ENCODE measurements at places on chromosomes 6 and 20.

GRCh38 chr6:10613723-10614122 is 80.7 kb downstream of the C6orf52 start:
- no peak for DNase-seq

- DNase-seq = no peak
Measured at GRCh38 chr6:97440590-97441176, 157.7 kb upstream of the MMS22L start.

DNA sequence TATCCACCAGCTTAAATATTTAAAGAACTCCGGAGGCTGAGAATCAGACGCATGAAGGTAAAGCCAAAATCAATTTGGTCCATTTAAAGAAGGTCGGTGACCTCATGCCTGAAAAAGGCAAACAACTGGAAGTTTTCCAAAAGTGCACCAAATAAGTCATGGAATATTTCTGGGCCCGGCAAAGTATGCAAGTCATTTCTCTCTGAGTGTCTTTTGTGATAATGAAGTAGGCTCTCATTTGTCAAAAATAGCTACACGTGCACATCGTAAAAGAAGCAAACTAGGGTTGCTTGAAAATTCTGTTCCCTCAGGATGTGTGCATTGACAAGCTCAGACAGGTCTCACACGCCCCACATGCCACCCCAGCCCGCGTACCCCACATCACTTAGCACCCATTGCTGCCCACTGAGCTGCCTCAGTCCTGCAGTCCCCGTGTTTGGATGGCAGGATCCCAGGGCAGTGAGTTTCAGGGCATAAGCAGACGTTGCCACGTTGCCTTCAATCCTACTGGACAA is 20.5 kb upstream of the PYGB start:
- no peak for DNase-seq

GRCh38 chr6:129860908-129861665 is at the start of gene TMEM244:
TMEM244 (minus strand) TSS chr6:129861315; CDS start chr6:129861188, 127 bp downstream.
- no peak for DNase-seq

- DNase-seq = no peak
Measured at GRCh38 chr20:15045246-15045645, 707.8 kb upstream of the FLRT3 start.

GRCh38 chr6:157789861-157790260 is 33.2 kb upstream of the SNX9 start:
- DNase-seq = no peak

GRCh38 chr6:170172825-170173256 is 118.0 kb downstream of the DLL1 start:
- no peak for DNase-seq

GRCh38 chr20:33883164-33883563 is 72.0 kb downstream of the CHMP4B start:
- DNase-seq = no peak

GRCh38 chr6:26075063-26075717 is 12.0 kb upstream of the HFE start:
- DNase-seq = no peak

GRCh38 chr20:44962483-44962882 is 2.3 kb upstream of the TOMM34 start:
- no peak for DNase-seq

DNA sequence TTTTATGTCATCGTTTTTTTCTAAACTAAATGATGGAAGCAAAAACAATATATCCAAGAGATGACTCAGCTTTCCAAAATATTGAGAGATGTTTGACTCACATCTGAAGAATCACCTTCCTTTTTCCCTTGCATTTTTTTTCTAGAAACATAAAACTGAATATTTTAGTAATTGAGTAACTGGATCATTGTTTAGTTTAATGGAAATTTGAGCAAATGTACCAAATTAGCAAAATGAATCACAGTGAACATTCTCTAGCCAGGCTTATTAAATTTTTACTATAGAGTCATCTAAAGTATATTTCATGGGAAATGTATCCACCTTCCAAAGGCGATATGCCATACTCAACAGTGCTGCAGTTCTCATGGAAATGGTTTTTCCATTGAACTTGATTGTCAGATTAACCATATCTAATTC is 145.5 kb downstream of the TENT5A start:
- no peak for DNase-seq

DNA sequence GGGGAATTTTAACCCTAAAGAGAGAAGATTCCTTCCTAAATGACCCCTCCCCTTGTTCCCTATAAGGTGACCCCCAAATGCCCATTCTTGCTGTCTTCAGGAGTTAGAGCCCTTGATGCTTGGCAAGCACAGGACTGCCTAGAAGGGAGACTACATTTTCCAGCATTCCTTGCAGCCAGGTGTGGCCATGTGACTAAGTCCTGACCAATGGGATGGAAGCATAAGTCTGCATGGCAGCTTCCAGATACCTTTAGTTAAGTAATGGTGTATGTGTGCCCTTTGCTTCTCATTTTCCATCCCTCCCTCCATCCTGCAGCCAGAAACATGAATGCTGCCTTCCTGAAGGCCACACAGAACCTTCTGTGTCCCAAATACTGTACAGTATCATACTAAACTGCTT is 5.5 kb downstream of the BFSP1 start:
- no peak for DNase-seq

GRCh38 chr6:36123270-36124139 is 6.8 kb upstream of the MAPK13 start:
- DNase-seq = peak; percentile 85

DNA sequence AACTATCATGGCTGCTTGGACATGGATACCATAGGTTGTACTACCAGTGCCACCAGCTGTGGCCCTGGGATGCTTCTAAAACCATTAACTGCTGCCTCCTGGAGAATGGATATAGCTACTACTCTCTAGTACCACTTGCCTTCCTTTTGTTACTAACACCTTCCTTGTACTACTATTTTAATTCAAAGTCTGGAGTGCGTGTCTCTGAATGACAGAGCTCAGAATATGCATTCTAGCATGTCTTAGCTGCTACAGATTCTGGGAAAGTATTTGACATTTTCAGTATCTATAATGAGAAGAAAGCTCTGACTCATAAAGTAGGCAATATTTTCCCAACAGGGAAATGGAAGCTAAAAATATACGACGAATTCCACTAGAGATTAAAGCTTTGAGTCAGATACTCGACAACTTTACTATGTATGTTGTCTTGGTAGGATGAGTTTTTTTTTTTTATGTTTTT is 112.3 kb downstream of the PFDN4 start:
- DNase-seq = no peak

DNA sequence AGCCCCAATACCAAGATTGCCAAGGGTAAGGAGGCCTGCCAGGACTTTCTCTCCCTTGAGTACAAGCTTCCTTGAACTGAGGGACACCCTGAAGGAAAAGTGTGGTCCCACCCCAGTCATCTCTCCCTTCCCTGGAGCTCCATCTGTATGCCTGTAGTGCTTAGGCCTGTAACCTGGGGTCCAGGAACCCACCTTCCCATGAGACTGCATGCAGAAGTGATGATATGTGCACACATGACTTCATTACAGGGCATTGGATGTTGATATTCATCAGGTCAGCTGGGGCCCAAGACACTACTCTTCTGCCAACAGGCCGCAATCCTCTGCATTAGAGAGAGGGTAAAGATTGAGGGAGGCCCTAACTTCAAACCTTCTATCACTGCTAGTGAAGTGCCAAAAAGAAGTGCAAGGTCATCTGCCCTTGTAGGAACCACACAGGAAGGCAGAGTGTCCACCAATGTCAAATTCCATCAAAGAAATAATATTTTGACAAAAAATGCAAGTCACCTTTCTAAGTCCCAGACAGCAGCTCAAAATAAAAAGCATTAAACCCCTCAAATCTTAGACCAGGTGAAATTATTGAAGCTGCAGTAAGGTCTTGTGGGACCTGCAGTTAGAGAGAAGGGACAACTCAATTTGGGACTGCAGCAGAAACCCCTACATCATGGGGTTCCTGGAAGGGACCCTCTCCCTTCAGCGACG is 5.1 kb downstream of the HLA-F start:
- DNase-seq = no peak

GRCh38 chr20:48636301-48636700 is 191.5 kb downstream of the PREX1 start:
- no peak for DNase-seq

GRCh38 chr20:41183831-41184230 is 46.5 kb downstream of the PLCG1 start:
- no peak for DNase-seq

GRCh38 chr6:106373502-106374239 is 13.2 kb downstream of the CRYBG1 start:
- no peak for DNase-seq

DNA sequence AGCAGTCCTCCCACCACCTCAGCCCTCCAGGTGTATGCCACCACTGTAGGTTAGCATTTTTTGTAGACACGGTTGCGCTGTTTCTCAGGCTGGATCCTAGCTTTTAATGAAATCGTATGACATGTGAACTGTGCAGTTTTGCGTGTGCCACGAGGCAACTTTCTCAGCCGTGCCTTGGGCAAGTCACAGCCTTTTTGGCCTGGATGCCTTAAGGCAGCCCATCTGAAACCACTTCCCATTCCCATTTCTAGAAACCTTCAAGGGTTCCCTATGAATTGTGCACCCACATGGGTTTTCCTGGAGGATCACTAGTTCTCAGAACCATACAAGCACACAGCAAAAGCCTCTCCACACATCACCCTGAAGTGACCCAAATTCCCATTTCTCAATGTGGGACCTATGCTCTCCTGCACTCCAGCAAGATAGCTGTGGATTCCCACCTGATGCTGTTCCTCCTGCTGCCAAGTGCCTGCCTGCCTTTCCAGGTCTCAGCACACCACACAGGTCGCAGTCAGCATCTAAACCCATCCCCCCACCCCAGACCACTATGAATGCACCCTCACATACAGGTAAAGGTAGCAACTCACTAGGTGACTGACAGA is 28.9 kb downstream of the SNX5 start:
- DNase-seq = no peak

DNA sequence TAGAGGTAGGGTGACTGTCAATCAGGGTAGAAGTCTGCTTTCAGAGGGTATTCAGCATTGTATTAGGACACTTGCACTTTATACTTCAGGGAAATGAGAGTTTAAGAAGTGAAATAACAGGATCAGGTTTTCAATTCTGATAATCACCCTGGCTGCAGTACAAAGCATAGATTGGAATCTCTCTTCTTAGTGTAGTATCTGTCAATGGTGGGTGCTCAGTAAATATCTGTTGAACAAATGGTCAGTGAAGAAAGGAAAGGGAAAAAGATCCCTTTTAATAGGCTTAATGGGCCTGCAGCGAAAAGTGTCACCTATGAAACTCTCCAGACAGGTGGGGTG is 18.7 kb downstream of the TUBB2B start:
- DNase-seq = no peak

GRCh38 chr6:83442752-83443151 is 11.9 kb upstream of the ME1 start:
- no peak for DNase-seq

DNA sequence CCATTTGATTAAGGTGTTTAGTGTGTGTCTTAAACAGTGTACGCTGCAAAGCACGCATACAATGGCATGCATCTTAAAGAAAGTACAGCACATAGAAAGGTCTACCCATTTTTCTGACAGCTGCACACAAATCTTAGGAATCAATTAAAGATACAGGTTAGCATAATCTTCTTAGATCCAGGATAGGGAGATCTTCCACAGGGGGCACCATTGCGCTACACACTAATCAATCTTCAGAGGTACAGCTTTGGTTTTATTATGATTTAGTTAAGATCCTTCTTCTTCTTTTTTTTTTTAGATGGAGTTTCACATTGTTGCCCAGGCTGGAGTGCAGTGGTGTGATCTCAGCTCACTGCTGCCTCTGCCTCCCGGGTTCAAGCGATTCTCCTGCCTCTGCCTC is 63.7 kb upstream of the BEND3 start:
- DNase-seq = no peak

- DNase-seq = no peak
Measured at GRCh38 chr6:144585217-144585814, 300.2 kb downstream of the UTRN start.

All from activated T-cell treated with anti-CD3 and anti-CD28 coated beads for 48 hours (primary cell).